ENCODE measurements at places on chromosomes 1 and 21. TPM values are rescaled to one million over a fixed set of nuclear protein-coding genes. Genes with fewer than 3 reads are reported as not detected.

CRABP2 gene
- 80.6 TPM for total RNA-seq

CA14 gene
- not detected for total RNA-seq

PKLR gene
- 0.16 TPM for total RNA-seq

TRIM63 gene
- not detected for total RNA-seq

S100A12 gene
- total RNA-seq, result not detected

KIF2C gene
- total RNA-seq, result 0.60 TPM

FCGR3A gene
- not detected for total RNA-seq

TTC34 gene
- total RNA-seq, result 0.17 TPM

CFAP74 gene
- not detected for total RNA-seq

FRRS1 gene
- 77.8 TPM for total RNA-seq

KRTAP15-1 gene
- not detected for total RNA-seq

S100A2 gene
- total RNA-seq, result 3.8 TPM

Data from bronchial smooth muscle cell (primary cell).